ENCODE measurements at places on chromosomes 6 and 20. TPM values are rescaled to one million over a fixed set of nuclear protein-coding genes. Genes with fewer than 3 reads are reported as not detected.

Gene F13A1
- total RNA-seq = 26.0 TPM

Gene GNL1
- 40.2 TPM for total RNA-seq

GRCh38 chr6:135094403-135094821, 39.8 kb upstream of the HBS1L start:
- DNase-seq = no peak

DNA sequence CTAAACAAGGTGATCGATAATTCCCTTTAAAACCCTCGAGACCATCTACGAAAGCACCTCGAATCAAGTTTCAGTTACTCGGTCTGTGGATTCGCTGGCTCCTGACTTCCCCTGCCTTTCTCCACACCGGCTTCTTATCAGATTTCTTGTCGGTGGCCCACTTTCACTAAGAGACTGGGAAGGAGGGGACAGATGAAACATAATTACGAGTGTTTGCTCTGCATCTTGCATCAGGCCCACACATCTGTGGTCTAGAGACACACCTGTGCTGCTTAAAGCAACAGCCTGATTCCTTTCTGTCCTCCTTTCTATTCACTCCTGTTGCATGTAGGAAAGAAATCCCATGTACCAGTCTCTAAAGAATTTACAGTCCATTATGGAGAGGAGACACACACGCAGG, 37.7 kb downstream of the INSM1 start:
- no peak for DNase-seq
